Adrenal gland (tissue), 19 donors: ENCODE measurements at places on chromosomes 11 and 22.

DNA sequence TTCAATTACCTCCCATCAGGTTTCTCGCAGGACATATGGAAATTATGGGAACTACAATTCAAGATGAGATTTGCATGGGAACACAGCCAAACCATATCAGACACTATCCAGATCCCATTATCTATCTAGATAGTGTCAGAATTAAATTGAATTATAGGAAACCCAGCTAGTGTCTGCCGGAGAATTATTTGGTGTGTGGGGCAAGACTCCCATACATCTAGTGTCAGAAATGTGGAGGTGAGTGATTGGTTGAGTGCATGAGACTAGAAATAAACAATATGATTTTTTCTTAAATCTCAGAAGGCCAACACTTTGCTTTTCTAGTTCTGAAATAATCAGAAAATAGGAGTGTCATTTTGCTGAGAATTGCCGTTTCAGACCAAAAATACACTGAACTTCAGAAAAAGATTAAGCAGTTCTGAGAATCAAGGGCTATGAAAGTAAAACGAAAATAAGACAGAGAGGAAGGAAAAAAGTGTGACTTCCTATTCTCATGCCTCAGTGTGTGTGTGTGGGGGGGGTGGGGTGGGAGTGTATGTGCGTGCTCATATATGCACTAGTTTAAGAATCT is 21.3 kb downstream of the CASP12 start:
- H3K27me3 ChIP-seq, result no peaks in the 10 kb centered on the region
- no peak for DNase-seq
- no peak overlapping the region for H3K4me3 ChIP-seq
- H3K27ac ChIP-seq, result no peak overlapping the region

DNA sequence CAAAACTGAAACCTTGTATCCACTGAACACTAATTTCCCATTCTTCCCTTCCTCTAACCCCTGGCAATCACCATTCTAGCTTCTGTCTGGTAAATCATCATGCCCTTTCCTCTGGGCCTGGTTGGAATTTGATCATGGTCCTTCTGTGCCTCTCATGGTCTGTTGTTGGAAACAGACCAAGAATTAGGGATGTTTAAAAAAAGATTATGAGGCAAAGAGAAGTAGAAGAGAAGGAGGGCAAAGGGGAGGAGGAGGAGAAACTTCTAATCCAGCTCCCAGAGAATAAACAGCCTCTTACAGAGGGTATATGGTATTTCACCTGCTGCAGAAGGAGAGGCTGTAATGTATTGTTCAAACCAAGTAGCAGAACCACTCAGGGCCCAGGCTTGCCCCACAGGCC is 10.6 kb downstream of the BCO2 start:
- DNase-seq, result no peak
- H3K4me1 ChIP-seq, result peaks cover 4% of the 10 kb centered on the region
- no peaks in the 10 kb centered on the region for H3K27me3 ChIP-seq
- no peaks in the 10 kb centered on the region for H3K36me3 ChIP-seq
- H3K4me3 ChIP-seq, result no peak overlapping the region
- no peak overlapping the region for H3K27ac ChIP-seq

GRCh38 chr11:108871152-108871551 is 206.3 kb downstream of the DDX10 start:
- H3K4me1 ChIP-seq, result peaks cover 3% of the 10 kb centered on the region
- peak; percentile 20 for DNase-seq
- H3K36me3 ChIP-seq, result no peaks in the 10 kb centered on the region
- H3K27ac ChIP-seq, result no peak overlapping the region
- H3K27me3 ChIP-seq, result no peaks in the 10 kb centered on the region

GRCh38 chr22:25919452-25919851 is 177.5 kb downstream of the MYO18B start:
- no peaks in the 10 kb centered on the region for H3K36me3 ChIP-seq
- no peak overlapping the region for H3K4me3 ChIP-seq
- no peaks in the 10 kb centered on the region for H3K4me1 ChIP-seq
- H3K27ac ChIP-seq, result no peak overlapping the region
- H3K27me3 ChIP-seq, result peaks cover 3% of the 10 kb centered on the region
- DNase-seq, result no peak

DNA sequence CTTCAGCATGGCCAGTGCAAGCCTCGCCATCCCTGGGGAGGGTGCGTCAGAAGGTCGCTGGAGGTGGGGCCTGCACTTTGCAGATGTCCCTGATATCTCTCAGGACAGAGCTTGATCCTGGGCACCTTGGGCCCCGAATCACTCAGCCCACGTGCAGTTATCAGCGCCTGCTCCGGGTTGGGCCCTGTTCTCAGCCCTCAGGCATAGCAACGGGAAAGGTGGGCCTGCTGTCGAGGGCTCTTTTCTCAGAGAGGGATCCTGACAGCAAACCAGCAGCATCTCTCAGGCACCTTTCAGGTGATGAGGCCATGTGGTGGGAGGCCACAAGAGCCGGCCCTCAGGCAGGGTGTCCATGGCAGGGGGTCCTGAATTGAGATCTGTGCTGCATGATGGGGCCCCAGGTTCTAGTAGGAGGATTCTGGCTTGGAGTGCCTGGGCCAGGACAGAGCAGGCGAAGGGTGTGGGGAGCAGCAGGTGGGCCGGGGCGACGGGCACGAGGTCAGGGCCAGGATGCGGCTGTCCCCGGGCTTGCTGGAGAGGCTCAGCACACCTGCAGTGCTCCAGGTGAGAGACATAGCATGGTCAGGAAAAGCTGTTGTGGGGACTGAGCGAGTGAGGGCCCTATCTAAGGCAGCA is 280.5 kb downstream of the TBC1D22A start:
- no peak overlapping the region for H3K27ac ChIP-seq
- no peaks in the 10 kb centered on the region for H3K4me1 ChIP-seq
- no peak overlapping the region for H3K4me3 ChIP-seq

- no peak overlapping the region for H3K4me3 ChIP-seq
- no peak overlapping the region for H3K27ac ChIP-seq
- H3K27me3 ChIP-seq, result no peaks in the 10 kb centered on the region
- no peak for DNase-seq
These were observed 13.0 kb downstream of the CERK start for GRCh38 chr22:46725096-46725495.

DNA sequence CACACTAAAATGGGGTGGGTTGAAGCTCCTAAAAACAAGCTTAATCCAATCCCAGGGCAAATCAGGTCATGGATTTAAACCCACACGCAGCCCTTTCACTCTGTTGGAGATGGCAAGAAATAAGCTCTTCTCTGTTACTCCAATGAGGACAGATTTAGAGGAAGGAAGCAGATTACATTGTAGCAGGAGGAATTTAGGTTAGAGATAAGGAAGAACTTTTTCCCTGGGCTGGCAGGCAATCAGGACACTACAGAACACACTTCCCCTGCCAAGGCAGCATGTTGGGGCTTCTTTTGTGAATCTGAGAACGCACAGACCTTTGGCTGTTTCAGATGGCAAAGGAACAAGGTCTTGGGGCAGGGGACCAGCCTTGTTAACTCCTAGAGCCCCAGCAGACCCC is 46.2 kb downstream of the C11orf58 start:
- no peak overlapping the region for H3K4me3 ChIP-seq
- no peak overlapping the region for H3K27ac ChIP-seq
- no peaks in the 10 kb centered on the region for H3K36me3 ChIP-seq
- no peak for DNase-seq
- H3K27me3 ChIP-seq, result no peaks in the 10 kb centered on the region

DNA sequence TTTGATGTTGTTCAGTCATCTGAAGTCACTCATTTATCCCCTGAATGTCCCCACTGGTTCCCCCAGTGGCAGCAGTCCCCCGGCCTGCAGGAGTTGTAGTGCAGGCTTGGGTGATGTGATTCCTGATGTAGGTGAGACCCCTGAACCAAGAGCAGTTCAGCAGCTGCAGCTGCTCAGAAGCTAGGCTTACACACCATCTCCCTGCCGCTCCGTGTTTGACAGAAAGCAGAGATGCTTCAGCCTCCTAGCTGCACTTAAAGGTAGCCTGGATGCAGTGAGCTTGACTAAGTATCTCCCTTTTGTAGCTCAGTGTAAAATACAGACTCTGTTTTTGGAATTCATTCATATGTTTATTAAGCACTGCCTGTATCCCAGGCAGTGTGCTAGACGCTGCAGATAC is 47.3 kb downstream of the C22orf31 start:
- no peak for DNase-seq
- H3K27me3 ChIP-seq, result no peaks in the 10 kb centered on the region
- no peaks in the 10 kb centered on the region for H3K36me3 ChIP-seq

DNA sequence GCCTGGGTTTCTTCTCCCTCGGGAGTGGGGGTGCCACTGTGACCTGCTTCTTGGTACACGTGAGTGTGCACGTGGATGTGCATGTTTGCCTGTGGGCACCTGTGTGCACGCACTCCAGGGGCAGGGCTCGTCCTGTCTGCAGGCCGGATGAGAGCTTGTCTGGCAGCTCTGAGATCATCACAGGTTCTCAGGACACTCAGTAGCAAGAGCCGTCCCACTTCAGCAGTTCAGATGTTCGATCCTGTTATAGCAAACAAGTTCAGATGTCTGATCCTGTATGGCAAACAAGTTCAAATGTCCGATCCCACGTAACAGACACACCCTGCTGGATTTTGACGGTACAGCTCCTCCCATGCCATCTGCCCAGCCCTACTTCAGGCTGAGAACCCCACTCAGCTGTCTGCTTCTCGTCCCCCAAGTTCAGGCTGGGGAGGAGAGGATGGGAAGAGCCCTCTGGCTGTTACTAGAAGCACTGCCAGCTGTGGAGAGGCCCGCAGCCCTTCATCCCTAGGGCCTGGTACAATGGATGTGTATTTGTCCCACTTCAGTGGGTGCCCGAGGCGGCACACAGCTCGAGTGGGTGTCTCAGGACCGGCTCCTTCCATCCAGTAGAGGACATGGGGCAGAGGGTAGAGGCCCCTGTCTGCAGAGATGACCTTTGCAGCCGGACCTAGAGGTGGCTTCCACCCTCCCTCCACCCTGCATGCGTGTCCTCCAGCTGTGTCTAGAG is 1126.9 kb downstream of the BRD1 start:
- no peak for DNase-seq
- H3K36me3 ChIP-seq, result no peaks in the 10 kb centered on the region
- H3K4me1 ChIP-seq, result no peaks in the 10 kb centered on the region
- no peak overlapping the region for H3K27ac ChIP-seq
- no peak overlapping the region for H3K4me3 ChIP-seq

- no peaks in the 10 kb centered on the region for H3K27me3 ChIP-seq
- peaks cover 72% of the 10 kb centered on the region for H3K36me3 ChIP-seq
- peak overlapping the region; percentile 16 for H3K27ac ChIP-seq
- peaks cover 24% of the 10 kb centered on the region for H3K4me1 ChIP-seq
- H3K4me3 ChIP-seq, result no peak overlapping the region
These were observed 21.9 kb downstream of the SUN2 start for GRCh38 chr22:38733724-38734381.

- no peak for DNase-seq
- peaks cover 25% of the 10 kb centered on the region for H3K4me1 ChIP-seq
- H3K36me3 ChIP-seq, result no peaks in the 10 kb centered on the region
- H3K4me3 ChIP-seq, result no peak overlapping the region
These were observed 5.2 kb downstream of the C1QTNF6 start for GRCh38 chr22:37182949-37183245.

- peak overlapping the region; percentile 74 for H3K27ac ChIP-seq
- DNase-seq, result no peak
- peaks cover 30% of the 10 kb centered on the region for H3K36me3 ChIP-seq
- H3K27me3 ChIP-seq, result no peaks in the 10 kb centered on the region
These were observed 20.1 kb downstream of the ZBTB16 start for GRCh38 chr11:114079511-114080065.

GRCh38 chr11:70031631-70032469 is 46.3 kb upstream of the ANO1 start:
- no peak overlapping the region for H3K4me3 ChIP-seq
- no peak for DNase-seq
- H3K27ac ChIP-seq, result no peak overlapping the region

DNA sequence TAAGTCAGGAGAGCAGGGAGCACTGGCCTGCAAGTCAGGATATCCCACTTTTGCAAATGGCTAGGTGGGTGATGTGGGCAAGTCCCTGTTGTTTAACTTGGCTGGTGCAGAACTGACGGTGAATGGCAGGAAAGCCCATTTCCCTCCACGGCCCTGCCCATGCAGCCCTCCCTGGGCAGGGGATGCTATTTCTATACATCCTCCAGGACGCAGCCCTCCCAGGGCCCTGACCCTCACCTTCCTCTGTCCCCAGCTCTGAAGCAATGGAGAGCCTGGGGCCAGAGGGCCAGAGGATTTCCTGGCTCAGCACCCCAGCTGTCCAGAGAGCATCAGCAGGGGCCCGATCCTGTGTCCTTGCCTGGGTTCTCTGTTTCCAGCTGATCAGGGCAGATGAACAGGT is 91.3 kb downstream of the TSPAN18 start:
- H3K4me1 ChIP-seq, result peaks cover 12% of the 10 kb centered on the region
- H3K36me3 ChIP-seq, result no peaks in the 10 kb centered on the region
- peak; percentile 44 for DNase-seq

DNA sequence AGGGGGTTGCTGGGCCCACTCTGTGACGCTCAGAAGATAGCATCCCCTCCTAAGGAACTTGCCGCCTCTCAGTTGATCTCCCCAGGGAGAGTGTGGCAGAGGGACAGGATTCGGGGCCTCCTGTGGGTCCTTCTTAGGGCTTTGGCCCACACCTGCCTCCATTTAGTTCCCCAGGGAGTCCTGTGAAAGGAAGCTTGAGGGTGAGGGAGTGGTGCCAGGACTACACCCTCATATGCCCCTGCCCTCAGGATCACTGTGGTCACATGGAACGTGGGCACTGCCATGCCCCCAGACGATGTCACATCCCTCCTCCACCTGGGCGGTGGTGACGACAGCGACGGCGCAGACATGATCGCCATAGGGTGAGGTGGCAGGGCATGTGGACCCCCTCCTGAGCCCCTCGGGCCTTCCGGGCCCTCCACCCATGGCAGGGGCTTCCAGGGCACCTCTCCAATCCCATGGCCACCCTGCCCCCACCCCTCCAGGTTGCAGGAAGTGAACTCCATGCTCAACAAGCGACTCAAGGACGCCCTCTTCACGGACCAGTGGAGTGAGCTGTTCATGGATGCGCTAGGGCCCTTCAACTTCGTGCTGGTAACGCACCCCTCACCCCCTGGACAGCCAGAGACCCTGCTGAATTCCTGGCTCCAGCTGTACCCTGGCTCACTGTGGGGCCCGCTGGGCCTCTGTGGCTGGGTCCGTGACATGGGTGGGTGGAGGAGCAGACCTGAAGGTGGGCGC is 3.5 kb downstream of the INPP5J start:
- DNase-seq, result no peak
- no peak overlapping the region for H3K4me3 ChIP-seq
- H3K4me1 ChIP-seq, result peaks cover 12% of the 10 kb centered on the region
- H3K36me3 ChIP-seq, result no peaks in the 10 kb centered on the region

- no peaks in the 10 kb centered on the region for H3K36me3 ChIP-seq
- peaks cover 3% of the 10 kb centered on the region for H3K4me1 ChIP-seq
- no peak overlapping the region for H3K27ac ChIP-seq
- no peak overlapping the region for H3K4me3 ChIP-seq
- DNase-seq, result no peak
- no peaks in the 10 kb centered on the region for H3K27me3 ChIP-seq
These were observed 7.8 kb upstream of the AP1B1 start for GRCh38 chr22:29396126-29396525.
